Stimulated activated CD4-positive, alpha-beta T cell treated with anti-CD3 and anti-CD28 coated beads, Interleukin-1b, Interleukin-23, amount 100 ng/mL, for 1 hour (primary cell): ENCODE measurements at places on chromosomes 11 and 22.

GRCh38 chr11:46991391-46991790, 54.8 kb downstream of the CSTPP1 start:
- DNase-seq = no peak

GRCh38 chr11:68480852-68481510, 20.4 kb downstream of the PPP6R3 start:
- DNase-seq = no peak

- DNase-seq = no peak
Observed at GRCh38 chr11:62976109-62976508, 8.7 kb downstream of the SLC22A6 start.

DNA sequence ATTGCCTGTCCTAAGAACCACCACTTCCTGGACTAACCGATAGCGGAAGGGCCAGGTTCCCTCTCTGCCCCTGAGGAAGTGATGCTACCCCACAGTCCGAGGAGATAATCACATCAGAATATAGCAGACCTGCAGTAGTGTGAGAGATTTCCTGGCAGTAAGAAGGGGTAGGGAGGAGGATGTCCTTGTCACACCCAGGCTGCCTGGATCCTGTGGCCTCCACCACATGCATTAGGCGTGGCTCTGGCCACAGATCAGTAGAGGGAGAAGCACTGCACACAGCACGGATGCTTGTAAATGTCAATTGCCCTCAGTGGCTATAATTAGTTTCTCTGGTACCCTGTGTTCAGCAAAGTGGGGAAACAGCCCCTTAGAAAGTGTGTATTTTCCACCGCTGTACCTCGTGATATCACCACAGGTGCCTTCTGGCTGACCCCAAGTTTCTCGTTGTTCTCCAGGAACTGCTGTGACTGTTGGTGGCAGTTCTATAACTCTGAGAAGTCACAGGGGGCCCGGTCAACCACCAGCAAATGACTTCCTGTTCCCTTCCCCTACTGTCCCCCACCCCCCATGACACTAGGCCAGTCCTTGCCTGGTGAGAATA, 61.8 kb downstream of the UBASH3B start:
- no peak for DNase-seq

DNA sequence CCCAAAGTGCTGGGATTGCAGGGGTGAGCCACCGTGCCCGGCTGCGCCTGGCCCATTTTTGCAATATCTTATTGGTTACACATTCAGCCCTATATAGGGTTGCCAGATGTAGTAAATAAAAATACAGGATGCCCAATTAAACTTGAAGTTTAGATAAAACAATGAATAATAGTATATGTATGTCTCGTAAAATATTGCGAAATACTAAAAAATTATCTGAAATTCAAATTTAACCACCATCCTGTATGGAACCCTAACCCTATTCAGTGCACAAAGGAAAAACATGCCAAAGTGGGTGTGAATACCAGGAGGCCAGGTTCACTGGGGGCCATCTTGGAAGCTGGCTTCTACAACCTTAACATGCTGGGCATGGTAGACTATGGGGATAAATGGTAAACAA, 5.2 kb upstream of the TFIP11 start:
- no peak for DNase-seq

GRCh38 chr22:18994701-18995326, 58.7 kb upstream of the PRODH start:
- no peak for DNase-seq

DNA sequence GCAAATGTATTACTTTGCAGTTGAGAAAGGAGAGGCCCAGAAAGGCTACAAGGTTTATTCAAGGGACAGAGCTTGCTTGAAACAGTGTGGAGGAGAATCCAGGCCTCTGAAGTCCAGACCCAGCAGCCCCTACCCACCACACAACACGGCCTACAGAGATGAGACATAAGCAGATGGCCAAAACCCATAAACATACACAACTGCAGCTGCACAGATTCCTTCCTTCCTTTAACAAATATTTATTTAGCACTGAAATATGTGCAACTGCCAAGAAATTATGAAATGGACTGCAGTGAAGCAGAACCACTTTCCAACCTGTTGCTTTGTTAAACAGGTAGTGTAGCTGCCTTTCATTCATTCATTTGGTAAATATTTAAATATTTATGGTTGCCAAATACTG, 122.3 kb downstream of the SPATA19 start:
- no peak for DNase-seq

DNA sequence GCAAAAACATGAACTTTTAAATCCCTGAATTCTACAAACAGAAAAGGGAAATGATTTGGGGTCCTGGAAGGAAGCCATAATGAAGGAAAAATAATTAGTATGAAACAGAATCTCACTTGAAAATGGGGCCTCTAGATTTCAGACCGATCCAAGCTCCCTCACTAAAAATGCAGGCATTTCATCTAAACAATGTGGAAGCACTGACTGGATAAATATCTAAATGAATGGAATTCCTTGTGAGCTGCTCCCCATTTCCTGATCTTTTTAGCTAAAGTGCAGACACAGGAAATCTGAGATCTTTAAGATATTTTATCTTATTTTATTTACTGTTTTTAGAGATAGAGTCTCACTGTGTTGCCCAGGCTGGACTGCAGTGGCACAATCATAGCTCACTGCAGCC, 1255.8 kb downstream of the LRRC4C start:
- DNase-seq = no peak

DNA sequence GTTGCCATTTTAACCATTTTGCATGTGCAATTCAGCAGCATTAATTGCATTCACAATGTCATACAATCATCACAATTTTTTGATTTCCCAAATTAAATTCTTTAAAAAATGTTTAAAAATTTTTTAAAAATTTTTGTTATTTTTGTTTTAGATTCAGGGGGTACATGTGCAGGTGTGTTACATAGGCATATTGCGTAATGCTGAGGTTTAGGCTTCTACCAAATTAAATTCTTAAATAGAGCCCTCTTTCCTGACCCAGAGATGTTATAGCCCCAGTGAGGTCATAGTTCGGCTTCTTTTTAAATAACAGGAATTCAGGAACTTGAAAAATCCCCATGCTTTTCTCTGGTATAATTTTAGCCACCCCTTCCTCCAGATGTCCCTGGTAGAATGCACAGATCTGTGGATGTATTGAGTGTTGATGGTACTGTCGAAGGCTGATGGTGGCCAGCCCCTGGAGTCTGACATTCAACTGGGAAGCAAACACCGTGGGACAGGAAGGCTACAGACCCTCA, 11.3 kb upstream of the AMPD3 start:
- no peak for DNase-seq

DNA sequence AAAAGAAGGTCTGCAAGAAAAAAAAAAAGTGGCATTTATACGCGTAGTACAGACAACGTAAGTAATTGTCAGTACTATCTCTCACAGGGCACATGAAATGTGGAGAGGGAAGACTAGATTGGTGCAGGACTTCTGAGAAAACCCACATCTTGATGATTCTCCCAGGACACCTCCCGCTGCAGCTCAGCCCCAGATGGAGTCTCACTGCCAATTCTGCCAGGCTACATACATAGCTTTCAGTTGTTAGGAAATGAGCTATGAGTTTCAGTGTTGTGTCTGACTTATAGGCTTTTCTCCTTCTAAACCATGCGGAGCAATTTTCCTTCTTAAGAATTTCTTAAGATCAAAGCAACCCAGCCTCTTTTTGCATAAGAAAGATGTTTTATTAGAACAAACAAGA, 9.6 kb downstream of the OR5A2 start:
- DNase-seq = no peak

DNA sequence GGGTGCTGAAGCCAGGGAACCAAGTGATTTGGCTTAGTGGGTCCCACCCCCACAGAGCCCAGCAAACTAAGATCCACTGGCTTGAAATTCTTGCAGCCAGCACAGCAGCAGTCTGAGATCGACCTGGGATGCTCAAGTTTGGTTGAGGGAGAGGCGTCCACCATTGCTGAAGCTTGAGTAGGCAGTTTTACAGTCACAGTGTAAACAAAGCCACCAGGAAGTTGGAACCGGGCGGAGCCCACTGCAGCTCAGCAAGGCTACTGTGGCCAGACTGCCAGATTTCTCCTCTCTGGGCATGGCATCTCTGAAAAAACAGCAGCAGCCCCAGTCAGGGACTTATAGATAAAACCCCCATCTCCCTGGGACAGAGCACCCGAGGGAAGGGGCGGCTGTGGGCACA, 424.1 kb upstream of the TENM4 start:
- DNase-seq = no peak

- DNase-seq = no peak
Observed at GRCh38 chr11:17611503-17612220, 64.6 kb downstream of the OTOG start.

DNA sequence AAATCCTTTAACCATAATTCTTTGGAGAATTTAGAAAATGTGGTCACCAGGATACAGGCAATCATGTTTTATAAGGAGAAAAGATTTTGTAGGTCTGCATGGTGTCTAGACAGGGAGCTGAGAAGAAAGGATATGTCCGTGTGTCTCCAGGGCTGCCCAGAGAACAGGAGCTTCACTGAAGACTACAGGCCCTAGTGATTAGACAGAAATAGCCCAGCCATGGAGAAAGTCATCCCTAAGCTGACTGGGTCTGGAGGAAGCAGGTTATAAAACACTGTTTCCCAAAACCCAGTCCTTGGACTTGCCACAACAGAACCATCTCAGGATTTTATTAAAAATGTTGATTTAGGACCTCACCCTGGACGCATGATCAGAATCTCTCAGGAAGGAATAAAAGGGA, 84.4 kb downstream of the GALNT18 start:
- no peak for DNase-seq

GRCh38 chr11:75924966-75925784, 110.2 kb downstream of the UVRAG start:
- DNase-seq = no peak
